Keratinocyte (primary cell): ENCODE measurements at places on chromosomes 5 and 9. TPM values are rescaled to one million over a fixed set of nuclear protein-coding genes. Genes with fewer than 3 reads are reported as not detected.
A peak's percentile ranks its signal among the peaks of the same experiment; 100 is the strongest.

- H3K27ac ChIP-seq = peak overlapping the region; percentile 65
- no peaks in the 10 kb centered on the region for H3K27me3 ChIP-seq
- peaks cover 19% of the 10 kb centered on the region for H3K36me3 ChIP-seq
These were observed 16.8 kb downstream of the CCT5 start for GRCh38 chr5:10266839-10267238.

DNA sequence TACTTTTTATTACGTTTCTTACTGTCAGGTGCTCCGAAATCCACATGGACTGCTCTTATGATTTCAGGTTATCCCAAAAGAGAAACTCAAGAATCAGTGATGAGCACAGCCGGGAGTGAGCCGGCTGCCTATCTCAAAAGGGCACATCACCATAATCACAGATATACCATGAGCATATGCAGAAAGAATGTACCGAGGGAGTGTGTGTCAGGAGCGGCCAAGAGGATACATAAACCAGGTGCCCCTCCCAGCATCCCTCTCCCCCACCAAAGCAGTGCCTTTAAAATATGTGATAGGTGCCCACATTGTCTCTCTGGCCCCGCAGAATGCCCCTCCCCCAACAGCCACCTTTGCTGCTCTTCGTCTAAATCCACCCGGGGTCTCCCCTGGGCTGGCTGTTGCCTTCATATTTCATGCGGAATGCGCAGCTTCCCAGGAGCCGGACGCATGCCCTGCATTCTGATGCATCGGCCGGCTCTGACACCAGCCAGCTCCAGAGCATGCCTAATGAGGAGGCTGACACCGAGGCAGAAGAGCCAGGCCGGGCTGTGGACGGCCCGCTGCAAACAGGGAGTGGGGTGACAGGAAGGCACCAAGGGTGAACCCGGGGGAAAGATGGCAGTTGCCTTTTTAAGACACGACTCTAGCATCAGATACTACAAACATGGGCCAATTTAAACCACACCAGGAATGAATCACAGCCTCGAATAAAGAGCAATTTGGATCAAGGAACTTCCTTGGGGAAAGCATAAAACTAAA lies 652.3 kb downstream of the BNC2 start:
- H3K36me3 ChIP-seq = no peaks in the 10 kb centered on the region
- DNase-seq = no peak
- no peak overlapping the region for H3K4me3 ChIP-seq
- no peaks in the 10 kb centered on the region for H3K4me1 ChIP-seq
- H3K27me3 ChIP-seq = no peaks in the 10 kb centered on the region

DNA sequence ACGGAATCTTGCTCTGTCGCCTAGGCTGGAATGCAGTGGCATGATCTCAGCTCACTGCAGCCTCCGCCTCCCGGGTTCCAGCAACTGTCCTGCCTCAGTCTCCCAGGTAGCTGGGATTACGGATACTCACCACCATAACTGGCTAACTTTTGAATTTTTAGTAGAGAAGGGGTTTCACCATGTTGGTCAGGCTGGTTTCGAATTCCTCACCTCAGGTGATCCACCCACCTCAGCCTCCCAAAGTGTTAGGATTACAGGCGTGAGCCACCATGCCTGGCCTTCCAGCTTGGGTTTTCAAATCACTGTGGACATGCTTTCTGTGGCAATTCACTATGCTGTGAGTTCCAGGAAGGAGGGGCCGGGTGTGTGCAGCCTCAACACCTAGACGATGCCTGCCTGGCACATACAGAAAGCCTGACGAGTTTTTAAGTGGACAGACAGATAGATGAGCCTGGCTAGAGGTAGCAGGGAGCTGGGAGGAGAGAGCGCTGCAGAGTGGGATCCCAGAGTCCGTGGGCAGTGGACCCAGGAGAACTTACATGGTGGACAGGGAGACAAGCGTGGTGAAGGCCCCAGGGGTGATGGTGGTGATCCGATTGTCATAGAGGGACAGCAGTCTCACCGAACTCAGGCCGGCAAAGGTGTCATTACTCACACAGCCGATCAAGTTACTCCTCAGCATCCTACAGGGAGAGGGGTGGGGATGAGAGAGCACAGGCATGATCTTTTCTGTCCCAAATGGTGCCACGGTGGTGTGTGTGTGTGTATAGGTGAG lies 173.4 kb upstream of the PANK3 start:
- H3K27ac ChIP-seq = no peak overlapping the region
- no peak overlapping the region for H3K4me3 ChIP-seq
- no peaks in the 10 kb centered on the region for H3K27me3 ChIP-seq
- no peaks in the 10 kb centered on the region for H3K36me3 ChIP-seq
- H3K4me1 ChIP-seq = no peaks in the 10 kb centered on the region

GRCh38 chr5:149851211-149851610 lies 93.4 kb downstream of the PDE6A start:
- no peaks in the 10 kb centered on the region for H3K4me1 ChIP-seq
- H3K36me3 ChIP-seq = peaks cover 3% of the 10 kb centered on the region
- no peak overlapping the region for H3K4me3 ChIP-seq
- H3K27ac ChIP-seq = no peak overlapping the region
- H3K27me3 ChIP-seq = no peaks in the 10 kb centered on the region

DNA sequence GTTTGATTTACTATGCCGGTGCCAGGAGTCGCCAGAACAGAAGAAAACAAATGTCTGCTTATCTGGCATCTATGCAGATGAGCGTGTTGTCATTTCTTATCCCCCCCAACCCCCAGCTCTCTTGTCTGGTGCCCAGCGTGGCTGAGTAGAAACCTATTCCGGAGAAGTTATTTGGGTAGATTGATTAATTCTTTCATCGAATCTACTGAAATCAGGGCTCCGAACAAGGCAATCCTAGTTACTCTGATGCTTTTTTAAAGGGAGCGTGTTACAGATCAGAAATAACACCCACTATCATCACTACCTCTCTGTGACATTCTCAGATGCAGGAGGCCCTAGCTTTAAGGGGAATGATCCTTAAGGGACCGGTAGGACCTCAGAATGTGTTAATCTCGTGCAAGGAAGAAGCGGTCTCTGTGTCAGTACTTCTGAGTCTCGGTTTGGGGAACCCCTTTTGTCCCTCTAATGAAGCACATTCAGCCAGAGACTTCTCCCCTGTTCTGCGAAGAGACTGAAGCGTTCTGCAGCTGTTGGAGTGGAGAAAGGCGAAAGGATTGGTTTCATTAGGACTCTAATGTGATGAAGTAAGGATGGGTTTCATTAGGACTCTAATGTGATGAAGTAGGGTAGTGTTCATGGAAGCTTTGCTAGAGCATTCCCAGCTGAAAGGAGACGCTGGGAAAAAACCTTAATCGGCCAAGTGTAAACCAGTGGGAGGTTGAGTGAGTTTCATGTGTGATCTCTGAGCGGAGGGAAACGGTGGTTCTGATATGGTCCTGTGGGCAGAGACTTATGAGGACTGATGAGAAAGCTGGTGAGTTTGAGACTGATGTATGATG lies 1.5 kb downstream of the PIP5K1B start:
- H3K4me3 ChIP-seq = no peak overlapping the region
- peaks cover 45% of the 10 kb centered on the region for H3K27me3 ChIP-seq
- H3K4me1 ChIP-seq = no peaks in the 10 kb centered on the region
- H3K27ac ChIP-seq = no peak overlapping the region

GRCh38 chr9:84002344-84002743 lies 21.7 kb downstream of the RMI1 start:
- H3K27ac ChIP-seq = no peak overlapping the region
- peaks cover 3% of the 10 kb centered on the region for H3K36me3 ChIP-seq
- no peaks in the 10 kb centered on the region for H3K27me3 ChIP-seq
- H3K4me3 ChIP-seq = no peak overlapping the region
- H3K4me1 ChIP-seq = peaks cover 5% of the 10 kb centered on the region
- no peak for DNase-seq

DNA sequence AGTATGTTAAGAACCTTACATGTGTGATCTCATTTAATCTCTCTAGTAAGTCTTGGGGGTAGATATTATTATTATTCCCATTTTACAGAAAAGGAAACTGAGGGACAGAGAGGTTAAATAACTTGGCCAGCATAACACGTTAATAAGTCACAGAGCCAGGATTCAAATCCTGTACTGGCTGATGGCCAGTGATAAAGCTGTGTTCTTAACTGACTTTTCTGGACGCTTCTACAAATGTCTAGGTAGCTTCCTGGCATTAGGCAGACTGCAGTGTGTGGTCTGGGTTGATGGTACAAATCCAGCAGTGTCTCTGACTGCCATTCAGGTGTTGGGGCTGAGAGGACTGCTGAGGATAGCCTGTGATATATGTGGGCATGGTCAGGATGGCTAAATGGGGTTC lies 125.8 kb upstream of the CXCL14 start:
- peak overlapping the region; percentile 83 for H3K27ac ChIP-seq
- H3K4me1 ChIP-seq = peaks cover 42% of the 10 kb centered on the region
- no peak for DNase-seq

SOX30 gene
- polyA plus RNA-seq = 0.03 to 0.06 TPM (median 0.05 TPM) in 3 replicates

RXRA gene
- 9.7 to 17.2 TPM (median 16.7 TPM) in 3 replicates for polyA plus RNA-seq
